Cardiac muscle cell (in vitro differentiated cells and primary cell): ENCODE measurements at places on chromosomes 1 and 21. TPM values are rescaled to one million over a fixed set of nuclear protein-coding genes. Genes with fewer than 3 reads are reported as not detected.
A peak's percentile ranks its signal among the peaks of the same experiment; 100 is the strongest.

Gene OTUD3
- total RNA-seq, result 3.5 and 5.6 TPM in 2 replicates

Gene KHDRBS1
- 86.8 and 99.5 TPM in 2 replicates for total RNA-seq

Gene MACF1
- 146 and 261 TPM in 2 replicates for total RNA-seq

Gene CDC42BPA
- total RNA-seq, result 12.0 and 25.2 TPM in 2 replicates

Gene IRF6
- 1.4 and 2.6 TPM in 2 replicates for total RNA-seq

Gene ICOSLG
- 0.12 and 0.14 TPM in 2 replicates for total RNA-seq

Gene GJA9
- total RNA-seq, result not detected in 2 replicates

GRCh38 chr1:46638921-46639320, 22.3 kb upstream of the MOB3C start:
- no peak overlapping the region for H3K27ac ChIP-seq
- H3K4me1 ChIP-seq, result no peaks in the 10 kb centered on the region

- H3K27ac ChIP-seq, result no peak overlapping the region
- DNase-seq, result no peak
- no peaks in the 10 kb centered on the region for H3K4me1 ChIP-seq
- H3K4me3 ChIP-seq, result no peak overlapping the region
- H3K36me3 ChIP-seq, result no peaks in the 10 kb centered on the region
Observed at GRCh38 chr1:192696082-192696481, 60.1 kb downstream of the RGS13 start.

- H3K27me3 ChIP-seq, result no peaks in the 10 kb centered on the region
- no peak overlapping the region for H3K4me3 ChIP-seq
- DNase-seq, result no peak
- no peak overlapping the region for H3K27ac ChIP-seq
Observed at GRCh38 chr1:96999191-96999590, 277.6 kb downstream of the PTBP2 start.

DNA sequence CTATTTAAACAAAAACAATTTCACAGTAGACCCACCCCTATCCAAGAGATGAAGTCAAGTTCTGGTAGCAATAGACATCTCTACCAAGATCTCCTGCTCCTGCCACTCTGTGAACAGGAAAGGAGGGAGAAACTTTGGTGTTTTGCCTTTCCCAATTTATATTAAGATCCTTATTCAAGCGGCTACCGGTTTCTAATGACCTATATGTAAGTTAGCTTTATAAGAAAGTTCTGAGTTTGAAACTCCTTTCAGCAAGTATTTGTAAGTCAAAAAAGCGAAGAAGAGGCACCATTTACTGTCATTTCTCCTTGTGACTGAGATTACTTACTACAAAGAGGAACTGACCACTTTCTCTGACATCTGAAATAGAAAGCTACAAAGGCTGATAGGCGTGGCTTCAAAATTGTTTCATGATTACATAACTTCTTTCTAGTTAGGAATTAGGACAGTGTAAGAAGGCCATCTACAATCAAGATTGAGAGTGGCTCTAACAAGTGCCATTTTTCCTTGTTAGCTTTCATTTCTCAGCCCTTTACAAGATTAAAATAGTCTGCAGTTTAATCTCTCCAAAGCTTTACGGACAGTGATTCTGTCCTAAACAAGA, at the start of gene MNDA:
MNDA (plus strand) TSS at position 448 of the 604 bp plus-strand sequence. CDS start 10,803 bp downstream, outside the sequence.
- no peak within 1 kb of the TSS for H3K4me3 ChIP-seq
- no peak for DNase-seq
- no peaks in the 10 kb centered on the region for H3K27me3 ChIP-seq
- H3K4me1 ChIP-seq, result no peaks in the 10 kb centered on the region
- H3K36me3 ChIP-seq, result no peaks in the 10 kb centered on the region

GRCh38 chr1:234396871-234397270, 23.6 kb downstream of the COA6 start:
- no peaks in the 10 kb centered on the region for H3K4me1 ChIP-seq
- H3K4me3 ChIP-seq, result no peak overlapping the region
- DNase-seq, result no peak
- H3K27me3 ChIP-seq, result no peaks in the 10 kb centered on the region
- H3K36me3 ChIP-seq, result peaks cover 22% of the 10 kb centered on the region

GRCh38 chr1:4421986-4422385, 232.4 kb upstream of the AJAP1 start:
- no peaks in the 10 kb centered on the region for H3K36me3 ChIP-seq
- no peak overlapping the region for H3K27ac ChIP-seq
- no peak for DNase-seq
- H3K4me1 ChIP-seq, result no peaks in the 10 kb centered on the region
- H3K4me3 ChIP-seq, result no peak overlapping the region

- H3K4me1 ChIP-seq, result no peaks in the 10 kb centered on the region
- no peak overlapping the region for H3K4me3 ChIP-seq
- H3K27ac ChIP-seq, result no peak overlapping the region
- no peaks in the 10 kb centered on the region for H3K27me3 ChIP-seq
Observed at GRCh38 chr1:194292966-194293365, 1106.6 kb upstream of the B3GALT2 start.

GRCh38 chr21:42423685-42424084, 20.0 kb downstream of the UBASH3A start:
- H3K4me3 ChIP-seq, result no peak overlapping the region
- H3K4me1 ChIP-seq, result no peaks in the 10 kb centered on the region

GRCh38 chr1:145992958-145993617, 3.3 kb downstream of the TXNIP start:
- H3K27ac ChIP-seq, result peak overlapping the region; percentile 92
- DNase-seq, result no peak
- peaks cover 30% of the 10 kb centered on the region for H3K36me3 ChIP-seq
- H3K4me1 ChIP-seq, result peaks cover 23% of the 10 kb centered on the region
- peak overlapping the region; percentile 98 for H3K4me3 ChIP-seq
- H3K27me3 ChIP-seq, result no peaks in the 10 kb centered on the region

- DNase-seq, result no peak
- H3K27me3 ChIP-seq, result no peaks in the 10 kb centered on the region
- H3K36me3 ChIP-seq, result no peaks in the 10 kb centered on the region
- peaks cover 28% of the 10 kb centered on the region for H3K4me1 ChIP-seq
Observed at GRCh38 chr1:145786271-145786670, 37.6 kb downstream of the RNF115 start.

DNA sequence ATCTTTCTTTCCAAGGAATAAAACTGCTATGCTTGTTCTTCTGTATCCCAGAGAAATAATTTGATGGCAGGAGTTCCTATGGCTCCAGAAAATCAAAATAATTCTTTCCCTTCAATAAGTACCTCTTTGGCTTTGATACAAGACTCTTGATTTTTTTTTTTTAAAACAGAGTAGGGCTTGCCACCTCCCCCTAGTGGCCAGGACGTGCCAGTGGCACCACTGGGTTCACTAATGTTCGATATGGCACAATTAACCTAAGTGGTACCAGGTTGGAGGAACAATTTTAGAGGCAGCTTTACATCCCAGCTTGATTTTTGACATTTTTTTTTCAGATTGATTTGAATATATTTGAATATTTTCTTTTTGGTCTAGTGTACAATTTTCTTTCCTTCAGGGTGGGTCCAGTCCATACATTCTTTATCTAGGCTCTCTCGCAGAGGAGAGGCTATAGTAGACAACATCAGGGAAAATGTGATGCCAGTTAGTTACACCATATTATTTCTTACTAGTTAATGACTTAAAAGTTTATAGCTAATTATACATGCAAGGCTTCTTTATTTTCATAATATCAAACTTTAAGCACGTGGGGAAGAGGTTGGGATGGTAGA, 330.9 kb downstream of the S1PR1 start:
- no peaks in the 10 kb centered on the region for H3K27me3 ChIP-seq
- H3K4me3 ChIP-seq, result no peak overlapping the region
- peak; percentile 50 for DNase-seq

DNA sequence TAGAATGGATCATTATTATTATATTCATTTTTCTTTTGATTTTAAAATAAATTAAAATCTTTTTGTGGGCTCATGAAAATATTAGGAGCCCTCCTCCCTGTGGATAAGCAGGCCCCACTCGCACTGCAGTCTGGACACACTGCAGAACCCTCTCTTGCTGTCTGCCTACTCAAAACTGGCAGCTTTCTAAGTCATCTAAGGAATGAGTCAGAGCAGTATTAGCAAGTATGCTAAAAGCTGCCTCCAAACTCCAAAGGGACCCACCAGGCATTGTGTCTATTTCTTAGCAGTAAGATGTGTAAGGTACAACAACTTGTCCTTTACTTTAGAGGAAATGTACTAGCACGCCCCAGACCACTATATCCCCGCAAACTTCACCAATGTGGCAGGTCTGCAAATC, 108.8 kb downstream of the SYF2 start:
- H3K4me3 ChIP-seq, result no peak overlapping the region
- H3K27ac ChIP-seq, result no peak overlapping the region
- H3K4me1 ChIP-seq, result no peaks in the 10 kb centered on the region
- H3K36me3 ChIP-seq, result no peaks in the 10 kb centered on the region
- no peak for DNase-seq

- peaks cover 69% of the 10 kb centered on the region for H3K36me3 ChIP-seq
- DNase-seq, result no peak
- H3K4me1 ChIP-seq, result no peaks in the 10 kb centered on the region
- no peak overlapping the region for H3K4me3 ChIP-seq
Observed at GRCh38 chr1:156266051-156266450, 16.6 kb downstream of the SMG5 start.

- no peak overlapping the region for H3K4me3 ChIP-seq
- DNase-seq, result peak; percentile 72
- H3K4me1 ChIP-seq, result no peaks in the 10 kb centered on the region
Observed at GRCh38 chr1:47388891-47389238, 27.2 kb upstream of the FOXE3 start.

- no peaks in the 10 kb centered on the region for H3K27me3 ChIP-seq
- H3K4me3 ChIP-seq, result no peak overlapping the region
- no peak for DNase-seq
- H3K27ac ChIP-seq, result peak overlapping the region; percentile 53
- H3K4me1 ChIP-seq, result peaks cover 20% of the 10 kb centered on the region
Observed at GRCh38 chr1:87497380-87498203, 168.9 kb downstream of the LMO4 start.

- no peaks in the 10 kb centered on the region for H3K27me3 ChIP-seq
- no peaks in the 10 kb centered on the region for H3K4me1 ChIP-seq
- no peak for DNase-seq
- no peaks in the 10 kb centered on the region for H3K36me3 ChIP-seq
- no peak overlapping the region for H3K27ac ChIP-seq
- no peak overlapping the region for H3K4me3 ChIP-seq
Observed at GRCh38 chr1:4684864-4685522, 30.6 kb downstream of the AJAP1 start.

DNA sequence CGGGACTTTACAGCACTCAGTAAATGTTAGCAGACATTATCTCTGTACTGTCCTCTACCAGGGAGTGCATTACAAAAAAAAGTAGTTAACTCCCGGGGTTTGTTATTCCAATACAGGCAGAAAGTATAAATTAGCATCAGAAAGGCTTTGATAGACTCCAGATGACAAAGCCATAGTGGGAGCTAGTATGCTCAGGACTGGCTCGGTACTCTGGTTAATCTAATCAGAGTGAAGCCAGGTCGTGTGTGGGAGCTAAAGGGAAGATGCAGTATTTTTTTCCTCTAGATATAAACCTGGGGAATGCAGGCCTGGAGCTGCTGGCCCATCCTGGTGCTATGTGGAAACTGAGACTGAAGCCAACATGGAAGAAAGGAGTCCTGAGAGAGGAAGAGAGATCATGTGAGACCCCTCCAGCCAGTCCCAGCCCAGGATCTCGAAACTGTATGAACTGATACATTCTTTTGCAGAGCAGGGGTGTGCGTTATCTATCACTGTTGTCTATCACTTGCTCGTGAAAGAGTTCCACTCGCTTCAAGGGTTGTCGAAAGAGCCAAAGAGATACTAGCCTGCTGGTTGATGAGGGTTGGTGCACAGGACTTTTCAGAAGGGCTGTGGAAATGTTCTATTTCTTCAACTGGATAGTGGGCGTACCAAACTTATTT, 125.8 kb downstream of the PLPP3 start:
- peak overlapping the region; percentile 68 for H3K27ac ChIP-seq
- H3K27me3 ChIP-seq, result no peaks in the 10 kb centered on the region
- no peaks in the 10 kb centered on the region for H3K36me3 ChIP-seq
- no peak for DNase-seq

DNA sequence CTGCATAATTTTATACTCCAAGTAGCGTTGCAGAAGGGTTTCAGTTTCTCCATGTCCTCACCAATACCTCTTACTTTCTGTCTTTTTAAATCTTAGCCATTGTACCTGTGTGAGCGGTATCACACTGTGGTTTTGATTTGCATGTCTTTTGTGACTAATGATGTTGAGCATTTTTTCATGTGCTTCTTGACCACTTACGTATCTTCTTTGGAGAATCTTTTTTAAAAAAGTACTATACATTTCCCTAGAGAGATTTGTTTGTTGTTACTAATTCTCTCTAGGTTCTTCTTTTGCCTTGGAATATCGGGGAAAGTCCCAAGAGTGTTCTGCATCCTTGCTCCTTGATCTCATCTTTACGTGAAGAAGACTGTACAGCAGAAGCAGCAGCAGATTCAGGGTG, 81.8 kb upstream of the WARS2 start:
- no peaks in the 10 kb centered on the region for H3K27me3 ChIP-seq
- H3K4me3 ChIP-seq, result no peak overlapping the region
- no peak for DNase-seq
- no peaks in the 10 kb centered on the region for H3K36me3 ChIP-seq

GRCh38 chr1:217149791-217150190, 426.6 kb upstream of the ESRRG start:
- H3K36me3 ChIP-seq, result no peaks in the 10 kb centered on the region
- H3K4me3 ChIP-seq, result no peak overlapping the region
- no peak for DNase-seq
- H3K27ac ChIP-seq, result no peak overlapping the region
- peaks cover 18% of the 10 kb centered on the region for H3K4me1 ChIP-seq

DNA sequence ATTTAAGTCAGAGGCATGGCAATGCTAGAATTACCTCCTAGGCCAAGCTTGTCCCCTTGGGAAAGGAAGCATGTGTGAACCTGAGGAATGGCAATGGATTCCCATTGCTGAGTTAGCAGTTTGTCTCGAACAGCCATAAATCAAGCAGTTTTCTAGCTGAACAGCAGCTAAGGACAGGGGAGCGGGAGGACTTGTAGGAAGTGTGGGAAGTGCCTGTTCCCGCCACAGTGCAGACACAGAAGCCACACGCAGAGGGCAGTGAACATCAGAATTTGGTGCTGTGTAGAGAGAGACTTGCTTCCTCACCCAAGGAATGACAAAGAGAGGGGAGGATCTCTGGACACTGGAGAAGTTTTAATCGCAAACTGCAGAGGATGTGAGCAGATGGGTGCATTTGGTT, 3.8 kb downstream of the PHGDH start:
- peak; percentile 13 for DNase-seq
- no peak overlapping the region for H3K4me3 ChIP-seq
- no peaks in the 10 kb centered on the region for H3K36me3 ChIP-seq
- H3K27ac ChIP-seq, result no peak overlapping the region
- H3K4me1 ChIP-seq, result peaks cover 14% of the 10 kb centered on the region

GRCh38 chr1:100349246-100349645, 3.1 kb upstream of the CDC14A start:
- H3K27ac ChIP-seq, result no peak overlapping the region
- DNase-seq, result no peak
- H3K36me3 ChIP-seq, result no peaks in the 10 kb centered on the region
